Fibroblast of skin of back (primary cell): ENCODE measurements at places on chromosomes 2 and 18.

GRCh38 chr18:62788111-62788510 is 72.8 kb downstream of the PHLPP1 start:
- DNase-seq, result no peak

GRCh38 chr2:65701191-65701590 is 268.8 kb upstream of the SPRED2 start:
- DNase-seq, result no peak

DNA sequence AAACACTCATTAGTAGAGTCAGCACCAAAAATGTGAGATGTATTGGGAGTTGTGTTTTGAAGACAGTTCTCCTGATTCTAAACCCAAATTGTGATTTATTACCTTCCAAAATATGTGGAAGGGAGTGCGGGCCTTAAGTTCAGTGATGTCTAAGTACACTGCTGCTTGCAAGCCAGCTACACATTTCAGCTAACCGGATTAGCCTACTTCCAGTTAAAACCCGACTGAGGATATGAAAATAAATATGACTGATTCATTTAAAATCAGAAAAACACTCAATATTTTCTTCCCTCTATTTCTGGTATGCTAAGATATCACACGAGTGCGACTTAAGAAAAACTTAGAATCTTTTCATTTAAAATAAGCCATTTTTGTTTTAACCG is 907 bp downstream of the FHL2 start:
- no peak for DNase-seq

- no peak for DNase-seq
Observed at GRCh38 chr2:25054720-25055119, 12.8 kb downstream of the EFR3B start.
